Activated CD4-positive, alpha-beta T cell treated with anti-CD3 and anti-CD28 coated beads, Interleukin-10, Interleukin-2, amounts not matched to agents 100 ng/mL and 50 ng/mL, durations not matched to agents 16 hours and 8 hours (primary cell): ENCODE measurements at places on chromosomes 2 and 18.

- peak; percentile 15 for DNase-seq
Measured at GRCh38 chr2:221502270-221503010, 69.7 kb downstream of the EPHA4 start.

DNA sequence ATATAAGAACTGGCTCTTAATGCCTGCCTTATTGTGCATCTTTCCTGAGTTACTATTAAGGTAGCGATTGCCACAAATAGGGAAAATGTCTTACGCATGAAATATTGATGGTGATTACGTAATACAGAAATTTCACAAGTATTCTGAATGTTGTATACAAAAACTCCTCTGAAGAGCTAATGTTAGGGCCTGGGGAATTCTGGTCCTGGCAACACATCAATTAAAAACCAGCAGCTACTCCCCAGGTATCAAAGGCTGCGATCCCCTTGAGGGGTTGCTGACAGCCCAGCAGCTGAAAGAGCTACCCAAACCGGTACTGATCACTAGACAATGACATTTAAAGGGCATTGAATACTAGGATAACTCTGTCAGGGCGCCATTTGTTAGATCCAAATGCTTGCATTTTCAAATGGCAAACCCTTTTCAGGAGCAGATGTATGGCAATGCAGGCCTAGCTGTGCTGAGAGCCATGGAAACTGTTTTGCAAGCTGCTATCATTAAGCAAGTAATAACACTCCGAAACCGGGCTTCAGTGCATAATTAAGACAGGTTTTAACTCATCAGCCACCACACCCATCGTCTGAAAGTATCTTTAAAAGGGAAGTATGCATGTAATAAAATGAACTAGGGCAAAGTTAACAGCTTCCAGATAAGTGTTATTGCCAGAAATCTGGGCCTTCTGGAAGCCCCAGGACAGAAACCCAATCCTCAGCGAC lies 78.4 kb downstream of the CLHC1 start:
- DNase-seq = no peak

DNA sequence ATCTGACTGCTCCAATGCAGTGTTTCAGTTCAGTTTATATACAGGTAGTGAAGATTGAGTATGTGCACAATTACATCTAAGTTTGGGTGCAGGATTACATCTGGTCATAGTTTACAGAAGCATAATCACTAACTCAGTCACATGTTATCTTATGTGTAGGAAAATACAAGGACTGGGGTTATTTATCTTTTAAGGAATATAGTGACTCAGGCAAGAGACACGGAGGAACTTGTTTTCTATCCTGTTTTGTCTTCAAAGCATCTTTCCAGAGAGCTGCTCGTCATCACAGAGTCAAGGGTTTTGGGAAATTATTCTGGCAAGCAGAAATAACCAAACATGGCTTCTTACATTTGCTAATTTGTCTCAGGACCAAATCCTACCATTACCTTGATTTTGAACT lies 1371.5 kb upstream of the TMEFF2 start:
- no peak for DNase-seq

DNA sequence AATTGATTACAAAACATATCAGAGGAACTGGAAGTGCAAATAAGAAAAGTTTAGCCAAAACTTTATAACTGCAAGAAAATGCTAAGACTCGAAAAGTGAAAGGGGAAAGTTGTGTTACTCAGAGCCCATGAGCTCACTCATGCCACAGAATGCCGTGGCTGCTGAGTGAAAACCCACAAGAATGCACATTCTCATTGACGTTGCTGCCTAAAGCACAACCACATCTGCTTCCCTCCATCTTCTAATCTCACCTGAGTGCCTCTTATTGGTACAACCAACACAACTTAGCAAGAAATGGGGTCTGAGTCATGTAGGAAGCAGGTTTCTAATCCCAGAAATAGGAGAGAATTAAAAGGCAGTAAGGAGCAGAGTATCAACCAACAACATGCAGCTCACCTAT lies 259.7 kb downstream of the LNPK start:
- DNase-seq = no peak

GRCh38 chr2:42064417-42064942 lies 16.7 kb downstream of the PKDCC start:
- no peak for DNase-seq

- no peak for DNase-seq
Measured at GRCh38 chr2:170576296-170576695, 138.8 kb upstream of the SP5 start.

DNA sequence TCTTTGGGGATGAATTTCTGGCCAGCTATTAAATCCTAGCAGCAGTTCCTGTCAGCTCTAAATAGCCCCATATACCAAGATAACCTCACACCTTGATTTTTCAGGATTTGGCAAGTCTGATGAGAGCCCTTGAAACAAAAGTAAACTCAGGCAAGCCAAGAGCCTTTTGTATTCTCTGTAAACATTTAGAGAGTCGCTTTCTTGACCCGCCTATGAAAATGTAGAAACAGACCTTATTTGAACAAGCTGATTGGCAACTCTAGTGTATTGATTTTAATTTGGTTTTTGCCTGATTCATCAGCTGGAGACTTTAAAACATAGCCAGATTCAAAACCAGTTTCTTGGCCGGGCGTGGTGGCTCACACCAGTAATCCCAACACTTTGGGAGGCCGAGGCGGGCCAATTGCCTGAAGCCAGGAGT lies 43.4 kb downstream of the CABLES1 start:
- DNase-seq = no peak

- DNase-seq = no peak
Measured at GRCh38 chr2:239550357-239550756, 149.5 kb upstream of the HDAC4 start.

DNA sequence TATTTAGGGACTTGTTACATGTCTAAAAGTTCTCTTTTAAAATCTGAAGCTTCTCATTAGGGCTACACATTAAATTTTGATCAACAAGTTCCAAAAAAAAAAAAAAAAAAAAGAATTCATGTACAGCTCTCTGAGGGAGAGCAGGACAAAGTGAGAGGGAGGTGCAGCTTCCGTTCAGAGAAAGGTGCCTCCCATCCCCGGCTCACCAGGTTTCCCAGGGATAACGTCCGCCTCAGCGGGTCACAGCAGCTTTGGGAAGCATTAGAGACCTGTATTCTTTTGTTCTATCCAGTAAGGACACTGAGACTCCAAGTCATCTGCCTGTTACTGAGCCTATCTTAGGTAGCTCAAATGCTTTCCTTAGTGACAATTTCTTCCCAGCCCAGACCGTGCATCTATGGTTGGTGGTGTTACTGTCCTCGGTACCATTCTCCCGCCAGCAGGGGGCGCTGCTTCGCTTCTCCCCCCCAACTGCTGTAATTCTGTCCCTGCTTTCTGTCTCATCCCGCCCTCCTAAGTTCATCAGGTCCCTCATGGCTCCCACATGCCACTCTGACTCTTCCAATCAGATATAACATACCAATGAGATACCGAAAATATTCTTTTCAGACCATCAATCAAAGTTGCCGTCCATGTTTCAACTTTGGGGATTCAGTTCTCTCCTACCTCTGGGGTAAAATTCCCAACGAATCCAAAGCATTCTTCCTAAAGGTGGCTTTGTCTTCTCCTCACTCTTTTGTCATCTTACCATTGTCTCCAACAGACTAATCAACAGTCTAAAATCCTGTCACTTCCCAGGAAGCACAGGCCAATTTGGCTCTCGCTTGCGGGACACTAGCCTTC lies 466.5 kb downstream of the METTL4 start:
- DNase-seq = peak; percentile 58

GRCh38 chr2:225806105-225806504 lies 406.6 kb downstream of the NYAP2 start:
- no peak for DNase-seq

- DNase-seq = no peak
Measured at GRCh38 chr2:236086971-236087465, 81.2 kb downstream of the GBX2 start.

- DNase-seq = no peak
Measured at GRCh38 chr2:105254531-105255210, 13.1 kb downstream of the GPR45 start.

GRCh38 chr2:190436557-190436956 lies 28.4 kb downstream of the MFSD6 start:
- DNase-seq = no peak

DNA sequence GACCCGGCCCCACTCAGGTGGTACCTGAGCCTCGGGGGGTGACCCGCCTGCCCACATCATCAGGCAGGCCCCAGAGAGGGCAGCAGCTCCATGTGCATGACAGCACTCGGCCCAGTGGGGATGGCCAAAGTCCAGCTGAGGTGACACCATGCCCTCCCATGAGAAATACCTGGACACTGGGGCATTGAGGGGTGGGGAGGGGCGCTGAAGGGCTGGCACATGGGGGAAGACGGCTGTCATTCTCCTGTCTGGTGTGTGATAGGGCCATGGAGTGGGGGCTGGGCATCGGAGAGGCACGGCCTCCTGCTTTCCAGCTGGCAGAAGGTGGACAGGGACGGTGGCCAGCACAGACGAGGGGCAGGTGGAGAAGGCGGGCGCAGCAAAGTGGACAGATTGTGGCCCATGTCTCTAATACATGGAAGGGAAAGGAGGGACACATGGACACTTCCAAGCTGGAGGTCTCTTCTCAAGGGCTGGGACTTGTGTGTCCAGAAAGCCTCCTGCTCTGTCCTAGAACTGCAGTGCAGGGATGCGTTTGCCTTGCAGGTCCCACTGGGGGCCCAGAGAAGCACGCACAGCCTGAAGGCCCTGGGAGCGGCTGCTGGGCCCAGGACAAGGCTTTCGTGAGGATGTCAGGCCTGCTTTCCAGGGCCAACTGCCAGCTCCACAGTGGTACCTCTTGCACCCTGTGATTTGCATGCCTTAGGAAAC lies 302.2 kb downstream of the NDUFA10 start:
- no peak for DNase-seq

DNA sequence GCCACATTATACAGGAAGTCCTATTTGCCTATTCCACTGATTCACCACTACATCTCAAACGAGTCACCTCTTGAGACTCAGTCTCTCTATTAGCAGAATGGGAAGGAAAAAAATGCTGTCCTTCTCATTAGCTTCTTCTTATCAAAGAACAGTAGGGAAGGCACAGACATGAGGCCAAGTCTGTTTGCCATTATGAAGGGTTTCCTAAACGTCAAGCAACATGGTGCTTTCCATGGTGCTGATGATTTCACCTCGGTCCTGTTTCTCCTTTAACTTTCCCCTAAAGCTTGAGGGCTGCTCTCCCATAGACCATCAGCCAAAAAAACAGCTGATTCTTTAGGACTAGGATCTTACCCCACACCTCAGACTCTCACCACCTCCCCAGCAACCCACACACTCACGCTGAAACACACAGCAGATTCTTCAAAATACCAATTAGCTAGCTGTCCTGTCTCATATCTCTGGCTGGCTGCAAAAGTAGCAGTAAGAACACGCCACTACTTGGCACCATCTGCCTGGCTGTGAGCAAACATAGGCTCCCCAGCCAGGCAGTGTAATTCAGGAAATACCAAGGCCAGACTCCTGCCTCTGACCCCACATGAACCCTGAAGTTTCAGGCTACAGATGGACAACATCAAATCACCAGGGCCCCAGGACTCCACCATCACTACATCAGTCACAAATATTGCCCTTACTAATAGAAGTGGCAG lies 30.5 kb downstream of the GALNT14 start:
- no peak for DNase-seq

DNA sequence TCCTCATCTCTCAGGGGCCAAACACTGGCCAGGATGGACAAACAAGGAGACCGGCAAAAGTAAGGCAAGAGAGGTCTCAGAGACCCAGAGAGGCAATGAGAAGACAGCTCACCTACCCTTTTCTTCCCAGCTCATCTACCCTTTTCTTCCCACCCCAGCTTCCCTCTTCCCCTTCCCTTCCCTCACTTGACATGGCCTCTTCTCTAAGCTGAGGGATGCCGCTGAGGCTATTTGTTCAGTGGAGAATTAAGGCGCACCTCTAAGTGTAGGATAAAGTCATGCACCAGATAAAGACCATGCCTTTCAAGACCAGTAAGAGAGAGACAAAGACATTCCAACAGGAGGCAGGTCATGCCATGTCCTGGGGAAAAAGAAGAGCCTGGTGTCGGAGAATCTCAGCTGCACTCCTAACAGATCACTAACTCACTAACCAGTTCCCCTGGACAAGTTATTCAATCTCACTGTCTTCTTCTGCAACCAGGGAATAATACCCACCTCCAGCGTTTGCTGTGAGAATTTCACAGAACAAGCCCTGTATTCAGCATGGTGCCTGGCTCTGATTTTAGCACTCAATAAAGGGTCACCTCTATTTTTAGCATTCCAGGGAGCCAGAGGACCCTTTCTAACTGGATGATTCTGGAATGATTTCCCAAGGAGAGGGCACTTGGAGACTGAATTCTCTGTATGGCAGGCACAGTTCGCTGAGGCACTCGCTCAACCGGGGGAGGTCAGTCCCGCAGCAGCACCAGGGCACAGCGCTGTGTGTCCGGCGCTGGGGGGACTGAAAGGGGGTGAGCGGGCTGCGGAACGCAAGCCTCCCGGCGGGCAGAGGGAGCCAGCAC lies 3.0 kb upstream of the FOSL2 start:
- no peak for DNase-seq

- no peak for DNase-seq
Measured at GRCh38 chr2:179910735-179911113, 49.3 kb upstream of the ZNF385B start.

DNA sequence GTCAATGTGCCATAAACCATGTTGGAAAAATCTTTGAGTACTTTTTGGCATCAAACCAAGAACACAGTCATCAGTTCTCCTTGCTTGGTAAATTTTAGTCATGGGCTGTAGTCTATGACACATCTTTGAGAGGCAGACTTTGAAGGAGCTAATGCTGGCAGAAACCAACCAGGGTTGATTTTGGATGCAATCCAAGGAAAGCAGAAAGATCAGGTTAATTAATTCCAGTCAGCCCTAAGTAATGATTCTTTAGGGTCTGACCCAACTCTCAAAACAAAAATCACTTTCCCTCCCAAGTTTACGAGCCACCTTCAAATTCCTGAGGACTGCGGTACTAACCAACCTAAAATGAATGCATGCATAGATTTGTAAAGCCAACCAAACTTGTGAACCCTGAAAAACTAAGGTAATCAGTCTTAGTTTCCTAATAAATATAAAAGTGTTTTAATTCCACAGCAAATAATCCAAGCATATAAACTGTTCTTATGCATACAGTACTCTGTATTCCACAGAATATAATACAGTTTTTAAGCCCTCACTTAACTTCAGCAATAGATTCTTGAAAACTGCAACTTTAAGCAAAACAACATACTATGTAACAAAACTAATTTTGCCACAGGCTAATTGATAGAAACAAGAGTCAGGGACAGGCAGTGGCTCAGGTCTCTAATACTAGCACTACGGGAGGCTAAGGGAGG lies 22.0 kb downstream of the AP1S3 start:
- DNase-seq = peak; percentile 13

- DNase-seq = no peak
Measured at GRCh38 chr2:167331636-167332232, 443.5 kb downstream of the XIRP2 start.

GRCh38 chr2:8319219-8319618 lies 362.6 kb upstream of the ID2 start:
- DNase-seq = no peak

DNA sequence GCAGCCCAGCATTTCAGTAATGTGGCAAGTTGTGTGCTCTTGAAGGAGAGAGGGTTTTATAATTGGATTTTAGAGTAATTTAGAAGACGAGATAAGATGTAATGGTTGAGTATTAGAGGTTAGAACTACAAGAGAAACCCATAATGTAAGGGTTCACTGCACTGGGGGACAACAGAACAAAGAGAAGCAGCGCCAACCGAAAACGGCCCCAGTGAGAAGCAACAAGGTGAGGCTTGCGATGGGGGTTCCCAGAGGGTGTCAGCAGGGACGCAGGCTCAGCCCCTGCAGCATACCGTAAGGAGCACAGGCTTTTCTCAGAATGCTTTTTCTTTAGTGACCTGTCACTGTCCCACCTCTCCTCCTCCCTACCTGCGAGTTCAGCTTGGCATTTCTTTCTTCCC lies 183.9 kb upstream of the ETAA1 start:
- DNase-seq = no peak

- DNase-seq = peak; percentile 79
Measured at GRCh38 chr2:101253013-101253702, 472 bp downstream of the CNOT11 start.
